ENCODE measurements at places on chromosomes 3 and 15.

DNA sequence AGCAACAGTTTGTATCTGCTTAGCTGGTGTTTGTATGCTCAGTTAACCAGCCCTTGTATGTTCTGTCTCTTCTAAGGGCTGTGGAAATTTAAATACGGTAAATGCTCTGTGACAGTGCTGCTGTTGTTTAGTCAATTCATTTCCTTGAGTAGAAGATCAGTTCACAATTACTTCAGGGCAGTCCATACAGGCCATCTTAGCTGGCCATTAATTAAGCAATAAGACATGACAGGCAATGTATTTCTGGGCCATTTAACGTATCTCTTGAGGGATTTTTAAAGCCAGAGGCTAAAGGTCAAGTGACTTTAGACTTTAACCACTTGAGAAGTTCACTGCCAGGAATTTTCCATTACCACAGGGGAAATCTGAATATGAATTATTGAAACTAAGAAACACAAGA lies 351.8 kb downstream of the ZIC1 start:
- DNase-seq: no peak

DNA sequence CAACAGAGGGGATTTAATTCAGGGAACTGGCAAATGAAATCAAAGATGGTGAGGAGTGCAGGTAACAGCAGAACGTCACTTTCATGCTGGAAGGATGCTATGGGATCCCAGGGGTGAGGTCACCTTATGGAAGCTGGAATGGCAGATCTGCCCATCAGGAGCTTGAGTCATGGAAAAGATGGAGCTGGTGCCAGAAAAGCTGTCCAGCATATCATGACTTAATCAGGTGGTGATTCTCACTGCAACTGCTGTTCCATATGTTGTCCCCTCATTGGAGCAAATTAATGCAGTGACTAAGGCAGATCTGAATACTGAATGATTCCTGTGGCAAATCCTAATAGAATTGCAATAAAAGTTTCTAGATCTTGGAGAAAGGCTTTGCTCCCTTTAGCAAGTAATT lies 38.4 kb downstream of the HHLA2 start:
- no peak for DNase-seq

GRCh38 chr3:192275741-192276355 lies 451.5 kb downstream of the FGF12 start:
- no peak for DNase-seq

GRCh38 chr3:111237946-111238345 lies 166.3 kb downstream of the NECTIN3 start:
- DNase-seq: no peak

DNA sequence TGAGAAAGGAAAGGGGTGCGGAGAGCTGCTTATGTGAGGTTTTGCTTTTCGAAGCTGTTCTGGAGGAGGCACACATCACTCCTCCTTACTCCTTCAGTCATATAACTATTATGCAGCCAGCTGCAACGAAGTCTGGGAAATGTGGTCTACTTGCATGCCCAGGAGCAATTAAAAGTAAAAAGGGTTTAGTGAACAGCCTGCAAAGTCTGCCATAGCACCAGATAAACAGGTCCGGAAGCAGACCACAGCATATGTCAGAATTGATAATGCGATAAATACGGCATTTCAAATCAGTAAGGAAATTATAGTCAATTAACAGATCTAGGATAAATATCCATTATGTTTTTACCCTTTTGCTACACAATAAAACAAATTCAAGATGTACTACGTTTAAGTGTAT lies 99.5 kb downstream of the POLR2M start:
- DNase-seq: no peak

GRCh38 chr15:60353245-60353920 lies 44.4 kb downstream of the ANXA2 start:
- DNase-seq: no peak

DNA sequence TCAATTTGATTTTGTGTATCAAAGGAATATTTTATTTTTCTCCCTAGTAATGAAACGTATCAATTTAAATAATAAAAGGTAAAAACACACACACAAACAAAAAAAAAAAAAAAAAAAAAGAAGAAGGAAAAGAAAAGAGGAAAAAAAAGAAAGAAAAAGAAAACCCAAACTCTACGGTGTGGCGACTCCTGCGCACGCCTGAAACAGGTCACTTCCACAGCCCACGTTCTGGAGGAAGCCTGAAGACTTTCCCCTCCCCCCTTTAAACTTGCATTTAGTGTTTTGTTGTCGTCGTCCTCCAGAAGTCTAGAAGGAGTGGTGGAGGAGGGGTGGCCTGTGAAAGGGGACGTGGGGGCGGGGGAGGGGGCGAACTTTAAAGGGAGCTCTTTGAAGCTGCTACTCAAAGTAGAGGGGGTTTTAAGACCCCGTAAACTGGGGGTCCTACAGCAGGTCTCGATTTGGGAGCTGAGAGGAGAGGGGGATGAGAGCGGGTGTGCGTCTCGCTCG lies 2.3 kb upstream of the TLE3 start:
- peak; percentile 30 for DNase-seq

DNA sequence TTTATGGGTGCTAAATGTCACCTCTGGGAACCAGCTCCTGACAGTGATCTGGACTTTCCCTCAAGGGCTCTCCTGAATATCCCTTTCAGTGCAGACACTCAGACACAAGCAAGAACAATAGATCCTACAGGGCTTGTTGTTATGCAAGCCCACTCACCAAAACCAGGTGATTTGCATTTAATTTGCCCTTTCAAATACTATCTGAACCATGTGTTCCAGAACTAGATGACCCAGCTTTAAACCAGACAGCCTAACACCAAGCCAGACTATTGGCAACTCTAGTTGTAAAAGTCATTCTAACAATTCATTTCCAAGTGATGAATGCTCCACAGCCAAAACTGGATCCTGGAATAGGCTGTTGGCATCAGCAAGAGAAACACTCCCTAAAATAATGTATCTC lies 5.6 kb upstream of the ATP8B4 start:
- DNase-seq: no peak

GRCh38 chr15:92392462-92392861 lies 1.2 kb upstream of the ST8SIA2 start:
- DNase-seq: no peak

- no peak for DNase-seq
Measured at GRCh38 chr3:69252631-69253030, 130.2 kb upstream of the LMOD3 start.

GRCh38 chr3:13338231-13338630 lies 81.9 kb downstream of the NUP210 start:
- DNase-seq: no peak

- peak; percentile 79 for DNase-seq
Measured at GRCh38 chr15:68578175-68578979, 416 bp upstream of the CORO2B start.

DNA sequence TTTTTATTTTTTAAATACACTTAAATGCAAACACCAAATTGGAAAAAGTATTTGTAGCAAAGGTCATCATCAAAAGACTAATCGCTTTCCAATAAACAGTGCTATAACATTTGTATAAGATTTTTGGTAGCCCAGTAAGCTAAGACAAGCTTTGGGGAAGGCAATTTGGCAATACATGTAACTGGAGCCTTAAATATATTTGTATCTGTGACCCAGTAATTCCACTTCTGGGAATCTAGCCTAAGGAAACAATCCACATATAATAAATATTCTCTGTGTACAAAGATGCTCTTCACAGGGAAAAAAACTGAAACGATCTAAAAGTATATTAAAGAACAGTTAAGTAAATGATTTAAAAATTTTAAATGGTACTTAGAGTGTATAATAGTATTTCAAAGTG lies 65.5 kb upstream of the TJP1 start:
- no peak for DNase-seq

- no peak for DNase-seq
Measured at GRCh38 chr15:72135719-72136118, 17.5 kb downstream of the SENP8 start.

DNA sequence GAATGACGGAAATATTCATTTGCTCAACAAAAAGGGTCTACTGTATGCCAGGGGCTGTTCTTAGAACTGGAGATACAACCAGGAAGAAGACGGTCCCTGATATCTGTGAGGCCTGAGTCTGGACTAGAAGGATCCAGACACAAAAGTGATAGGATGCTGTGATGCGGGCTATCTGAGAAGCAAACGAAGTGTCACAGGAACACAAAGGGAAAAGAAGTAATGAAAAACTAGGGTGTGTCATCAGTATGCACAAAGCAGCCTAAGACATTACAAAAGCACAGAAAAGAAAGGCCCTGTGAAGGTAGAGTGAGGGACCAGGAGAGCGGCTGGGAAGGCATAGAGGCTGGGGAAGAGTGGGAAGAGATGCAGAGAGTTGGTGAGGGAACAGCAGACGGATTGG lies 63.3 kb upstream of the C3orf80 start:
- DNase-seq: no peak

DNA sequence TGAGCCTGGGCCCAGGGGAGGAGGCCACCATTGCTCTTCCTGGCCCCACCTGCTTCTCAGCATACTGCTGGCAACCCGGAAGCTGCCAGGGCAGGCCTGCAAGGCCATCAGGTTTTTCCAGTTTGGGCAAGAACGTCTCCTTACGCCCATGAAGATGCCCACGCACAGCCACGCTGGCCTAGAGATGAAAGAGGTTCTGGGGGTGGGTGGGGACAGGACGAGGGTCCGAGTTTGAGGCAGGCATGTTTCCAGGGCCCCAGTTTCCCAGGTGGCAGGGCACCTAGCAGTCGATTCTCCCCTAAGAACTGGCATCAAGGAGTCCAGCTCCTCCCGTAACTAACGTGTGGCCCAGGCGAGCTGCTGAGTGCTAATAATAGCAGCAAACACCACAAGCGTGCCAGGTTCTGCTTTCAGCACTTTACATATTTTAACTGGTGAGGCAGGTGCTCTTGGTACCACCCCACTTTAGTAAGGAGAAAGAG lies 45.8 kb downstream of the ZNF710 start:
- no peak for DNase-seq

DNA sequence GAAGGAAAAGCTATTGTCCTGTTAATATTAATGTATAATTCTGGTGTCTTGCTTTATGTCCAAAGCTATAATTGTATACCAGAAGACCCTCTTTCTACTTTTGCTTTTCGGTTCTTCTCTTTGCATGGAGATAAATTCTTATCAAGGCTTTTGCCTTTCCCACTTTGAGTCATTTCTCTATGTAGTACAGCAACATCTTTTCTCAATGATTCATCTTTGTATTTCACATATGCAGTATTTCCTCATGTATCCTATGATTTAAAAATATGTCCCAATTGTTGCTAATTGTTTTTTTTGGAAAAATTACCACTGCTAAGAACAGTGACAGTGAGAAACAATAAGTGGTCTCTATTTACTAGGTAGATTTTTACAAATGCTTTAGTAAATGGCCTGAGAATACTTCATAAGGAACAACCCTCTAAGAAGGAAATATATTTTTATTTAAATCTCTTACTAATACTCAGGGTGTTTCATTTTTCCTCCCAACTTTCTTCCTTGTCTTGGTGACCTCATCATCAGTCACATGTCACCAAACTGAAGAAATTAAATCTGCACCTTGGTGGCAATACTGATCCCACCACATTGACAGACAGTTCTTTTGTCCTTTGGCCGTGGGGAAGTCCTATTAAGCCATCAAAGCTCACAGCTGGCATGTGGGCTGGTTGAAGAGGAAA lies 290.6 kb downstream of the SATB1 start:
- DNase-seq: no peak

DNA sequence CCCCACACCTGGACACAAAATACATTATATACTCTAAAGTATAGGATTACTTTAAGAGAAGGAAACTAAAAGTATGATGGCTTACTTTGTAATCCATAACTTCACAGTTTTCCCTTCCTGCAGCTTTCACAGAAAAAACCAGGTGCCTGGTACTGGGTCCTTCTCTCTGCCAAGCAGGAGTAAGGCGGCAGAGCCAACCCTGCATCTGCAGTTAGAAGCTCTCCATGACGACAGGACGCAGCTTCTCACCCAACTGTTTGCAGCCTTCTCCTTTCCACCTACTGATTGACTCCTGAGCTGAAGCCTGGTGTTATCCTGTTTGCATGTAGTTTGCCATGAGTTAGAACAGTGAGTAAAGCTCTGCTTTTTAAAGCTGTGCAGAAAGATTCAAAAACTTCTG lies 6.7 kb downstream of the MRAS start:
- no peak for DNase-seq

DNA sequence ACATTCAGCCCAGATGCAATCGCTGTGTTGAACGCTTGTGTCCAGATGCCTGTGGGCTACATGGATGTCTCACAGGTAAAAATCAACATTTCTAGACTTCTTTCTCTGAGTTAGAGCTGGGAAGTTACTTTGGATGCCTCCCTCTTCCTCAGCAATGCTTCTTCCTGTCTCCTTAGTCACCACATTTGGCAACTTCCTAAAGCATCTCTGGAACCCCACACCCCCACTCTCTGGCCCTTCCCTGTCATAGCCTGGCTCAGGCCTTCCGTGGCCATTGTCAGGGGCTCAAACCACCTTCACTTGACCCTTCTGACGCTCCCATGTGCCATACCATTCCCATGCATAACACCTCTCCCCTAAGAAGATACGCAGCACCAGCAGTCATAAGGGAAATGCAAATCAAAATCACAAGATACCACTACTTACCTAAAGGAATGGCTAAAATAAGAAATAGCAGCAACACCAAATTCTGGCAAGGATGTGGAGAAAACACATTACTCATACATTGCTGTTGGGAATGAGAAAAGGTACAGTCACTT lies 21.6 kb upstream of the RGMA start:
- no peak for DNase-seq

DNA sequence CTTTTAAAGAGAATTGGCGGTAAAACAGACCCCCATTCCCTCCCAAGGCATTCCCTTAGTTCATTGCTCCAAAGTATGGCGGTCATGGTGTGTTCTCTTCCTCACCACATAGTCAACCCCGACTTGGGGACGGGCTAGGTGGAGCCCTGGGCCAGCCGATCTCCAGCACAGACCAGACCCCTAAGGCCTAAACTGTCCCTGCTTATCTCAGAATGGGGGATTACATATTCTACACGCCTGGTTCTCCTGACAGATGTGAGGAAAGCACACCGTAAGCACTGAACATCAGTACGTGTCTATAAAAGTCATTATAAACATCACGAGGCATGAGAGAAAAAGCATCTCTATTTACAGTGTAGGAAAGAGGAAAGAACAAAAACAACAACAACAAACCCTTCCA lies 244.5 kb upstream of the STT3B start:
- no peak for DNase-seq

DNA sequence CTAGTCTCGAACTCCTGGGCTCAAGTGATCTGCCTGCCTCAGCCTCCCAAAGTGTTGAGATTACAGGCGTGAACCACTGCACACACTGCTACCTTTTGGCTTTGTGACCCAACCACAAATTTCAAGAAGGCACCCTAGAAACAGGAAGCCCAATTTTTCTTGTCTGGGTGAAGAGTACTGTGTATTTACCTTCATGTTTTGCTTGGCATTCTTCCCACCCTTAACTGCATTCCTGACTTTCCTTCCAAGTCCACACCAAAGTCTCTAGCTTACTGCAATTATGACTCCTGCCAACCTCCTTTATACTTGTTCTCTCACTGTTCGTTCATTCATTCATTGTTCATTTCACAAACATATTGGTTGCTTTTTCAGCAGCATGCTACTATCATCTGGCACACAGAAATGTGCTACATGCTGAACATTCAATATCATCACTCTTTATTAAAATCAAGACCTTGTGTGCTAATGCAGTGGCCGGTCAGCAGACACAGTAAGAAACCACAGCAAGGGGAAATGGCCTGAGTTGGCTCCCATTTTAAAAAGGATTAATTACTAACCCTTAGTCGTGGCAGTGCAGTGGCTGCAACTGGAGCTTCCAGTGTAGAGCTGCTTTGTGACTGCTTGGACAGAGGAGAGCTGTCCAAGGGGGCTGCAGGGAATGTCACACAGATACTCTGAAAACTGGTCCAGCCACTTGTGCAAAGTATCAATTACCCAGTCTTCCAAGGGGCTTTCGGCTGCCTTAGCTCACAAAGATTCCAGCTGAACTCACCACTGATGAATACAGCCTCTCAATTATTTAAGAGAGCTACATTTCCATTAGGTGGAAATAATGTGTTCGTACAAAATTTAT lies 94.0 kb downstream of the ETFA start:
- DNase-seq: peak; percentile 46

Data from dermis blood vessel endothelial cell (primary cell).